Thoracic aorta (tissue), 2 donors: ENCODE measurements at places on chromosomes 11 and 22.
A peak's percentile ranks its signal among the peaks of the same experiment; 100 is the strongest.

GRCh38 chr22:30922151-30922611 is 46.4 kb downstream of the MORC2 start:
- H3K4me3 ChIP-seq, result peak overlapping the region; percentile 72
- H3K36me3 ChIP-seq, result peaks cover 15% of the 10 kb centered on the region
- no peak for DNase-seq
- peaks cover 14% of the 10 kb centered on the region for H3K4me1 ChIP-seq
- no peaks in the 10 kb centered on the region for H3K27me3 ChIP-seq

DNA sequence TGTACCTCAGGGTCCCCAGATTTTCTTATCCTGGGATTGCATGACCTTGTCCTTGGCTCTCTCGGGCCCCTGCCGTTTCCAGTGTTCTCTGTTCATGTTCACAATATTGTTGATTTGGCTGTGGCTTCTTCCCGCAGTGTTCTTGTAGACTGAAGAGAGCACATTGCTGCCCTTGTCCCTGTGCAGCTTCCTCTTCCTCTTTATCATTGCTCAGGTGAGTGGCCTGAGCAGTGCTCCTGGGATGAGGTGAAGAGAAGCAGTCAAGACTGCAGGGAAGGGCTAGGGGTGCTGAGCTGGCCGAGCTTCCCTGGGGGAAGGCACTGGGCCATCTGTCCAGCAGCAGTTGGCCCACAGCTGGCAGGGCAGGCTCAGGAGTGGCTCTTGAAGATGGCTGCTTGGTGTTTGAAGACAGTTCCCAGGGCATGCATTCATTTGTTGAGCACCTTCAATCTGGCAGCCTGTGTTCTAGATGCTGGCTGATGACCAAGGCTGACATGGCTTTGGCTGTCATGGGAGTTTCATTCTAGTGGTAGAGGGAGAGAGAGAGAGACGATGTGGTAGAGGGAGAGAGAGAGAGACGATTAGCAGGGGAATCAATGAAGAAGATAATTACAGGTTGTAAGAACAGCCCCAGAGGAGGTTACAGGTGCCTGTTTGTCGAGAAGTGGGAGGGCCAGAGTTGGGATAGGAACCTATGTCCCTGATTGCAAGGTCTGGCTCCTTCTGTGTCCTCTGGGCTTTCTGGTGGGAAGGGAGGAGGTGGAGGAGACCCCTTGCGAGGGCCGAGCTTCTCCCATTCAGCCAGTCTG is 17.4 kb downstream of the BMAL1 start:
- no peaks in the 10 kb centered on the region for H3K36me3 ChIP-seq
- no peaks in the 10 kb centered on the region for H3K27me3 ChIP-seq
- H3K4me1 ChIP-seq, result peaks cover 6% of the 10 kb centered on the region
- H3K27ac ChIP-seq, result no peak overlapping the region
- no peak for DNase-seq
- no peak overlapping the region for H3K4me3 ChIP-seq

DNA sequence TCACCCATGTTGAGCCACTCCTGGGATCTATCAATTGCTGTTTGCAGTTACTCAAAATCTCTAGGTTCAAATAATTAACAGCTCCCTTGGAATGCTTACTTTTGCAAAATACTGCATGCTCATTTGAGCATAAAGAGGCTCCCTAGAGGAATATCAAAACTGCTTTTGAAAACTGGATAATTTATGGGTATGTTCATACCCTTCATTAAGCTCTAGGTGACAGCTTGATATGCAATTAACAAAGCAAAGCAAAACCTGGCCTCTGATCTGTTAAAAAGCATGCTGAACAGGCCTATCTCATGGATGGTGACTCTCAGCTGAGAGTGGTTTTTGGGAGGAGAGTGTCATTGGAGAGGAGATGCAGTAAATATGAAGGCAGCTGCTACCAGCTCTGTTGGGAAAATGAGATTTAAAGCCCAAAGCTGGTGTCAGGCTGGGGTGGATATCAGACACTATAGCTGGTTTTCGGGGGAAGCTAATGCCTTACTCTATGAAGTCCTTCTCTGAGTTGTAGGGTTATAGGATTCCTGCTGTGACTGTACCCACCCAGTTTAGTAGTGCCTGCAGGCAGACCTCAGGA is 110.9 kb downstream of the RASSF10 start:
- no peak overlapping the region for H3K27ac ChIP-seq
- DNase-seq, result no peak
- H3K4me3 ChIP-seq, result no peak overlapping the region
- no peaks in the 10 kb centered on the region for H3K4me1 ChIP-seq
- no peaks in the 10 kb centered on the region for H3K36me3 ChIP-seq
- no peaks in the 10 kb centered on the region for H3K27me3 ChIP-seq

GRCh38 chr11:84419616-84420015 is 1133.4 kb upstream of the CCDC90B start:
- DNase-seq, result no peak
- H3K4me1 ChIP-seq, result no peaks in the 10 kb centered on the region
- no peaks in the 10 kb centered on the region for H3K36me3 ChIP-seq
- H3K27ac ChIP-seq, result no peak overlapping the region

DNA sequence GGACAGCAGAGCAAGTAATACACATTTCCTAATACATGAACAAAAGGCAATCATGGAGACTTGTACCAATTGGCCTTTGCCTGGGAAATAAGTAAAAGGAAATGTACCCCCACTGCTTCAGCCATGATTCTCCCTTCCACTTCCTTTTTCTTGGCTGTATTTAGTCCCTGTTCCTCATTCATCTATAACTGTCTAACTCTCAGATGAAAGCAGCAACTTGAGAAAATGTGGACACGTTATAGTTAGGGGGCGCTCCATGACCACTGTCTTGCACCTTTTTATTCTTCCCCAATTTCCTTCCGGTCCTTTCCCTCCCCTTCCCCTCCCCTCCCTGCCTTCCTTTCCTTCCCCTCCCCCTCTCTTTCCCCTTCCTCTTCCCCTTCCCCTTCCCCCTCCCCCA is 61.3 kb upstream of the BARX2 start:
- H3K4me1 ChIP-seq, result peaks cover 6% of the 10 kb centered on the region
- no peaks in the 10 kb centered on the region for H3K27me3 ChIP-seq
- H3K36me3 ChIP-seq, result no peaks in the 10 kb centered on the region
- H3K4me3 ChIP-seq, result no peak overlapping the region
- DNase-seq, result no peak

DNA sequence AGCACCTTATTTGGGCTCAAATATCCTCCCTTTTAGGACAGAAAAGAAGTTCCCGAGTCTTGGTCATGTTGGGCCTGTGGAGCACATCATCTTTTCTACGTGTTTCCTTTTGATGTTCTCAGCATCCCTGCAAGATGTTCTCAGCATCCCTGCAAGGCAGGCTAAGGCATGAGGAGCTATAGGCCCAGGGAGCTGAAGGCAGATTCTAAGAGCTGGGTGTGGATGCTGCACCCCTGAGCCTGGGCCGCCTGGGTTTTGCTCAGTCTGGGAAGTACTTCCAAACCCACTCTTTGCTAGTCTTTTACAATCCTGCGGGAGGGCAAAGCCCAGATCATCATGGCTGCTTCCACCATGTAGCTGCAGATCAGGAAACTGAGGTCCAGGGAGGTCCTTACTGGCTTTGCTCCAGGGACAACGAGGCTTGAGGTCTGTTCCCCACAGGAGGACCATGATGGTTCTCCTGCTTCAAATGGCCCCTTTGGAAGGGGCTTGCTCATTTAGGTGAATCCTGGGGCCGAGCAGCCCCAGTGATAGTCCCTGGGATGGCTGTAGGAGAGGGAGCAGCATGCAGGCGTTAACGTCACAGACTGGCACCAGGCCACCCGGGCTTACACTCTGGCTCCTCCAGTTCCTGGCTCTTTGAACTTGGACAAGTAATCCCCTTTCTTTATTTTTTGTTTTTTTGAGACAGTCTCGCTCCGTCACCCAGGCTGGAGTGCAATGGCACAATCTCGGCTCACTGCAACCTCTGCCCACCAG is 10.6 kb downstream of the LRRC75B start:
- H3K27ac ChIP-seq, result no peak overlapping the region
- H3K4me3 ChIP-seq, result no peak overlapping the region
- H3K36me3 ChIP-seq, result peaks cover 3% of the 10 kb centered on the region
- H3K27me3 ChIP-seq, result no peaks in the 10 kb centered on the region
- no peak for DNase-seq

GRCh38 chr11:1206391-1207271 is 16.2 kb upstream of the MUC5B start:
- DNase-seq, result no peak
- H3K27ac ChIP-seq, result no peak overlapping the region
- no peak overlapping the region for H3K4me3 ChIP-seq
- H3K27me3 ChIP-seq, result no peaks in the 10 kb centered on the region

DNA sequence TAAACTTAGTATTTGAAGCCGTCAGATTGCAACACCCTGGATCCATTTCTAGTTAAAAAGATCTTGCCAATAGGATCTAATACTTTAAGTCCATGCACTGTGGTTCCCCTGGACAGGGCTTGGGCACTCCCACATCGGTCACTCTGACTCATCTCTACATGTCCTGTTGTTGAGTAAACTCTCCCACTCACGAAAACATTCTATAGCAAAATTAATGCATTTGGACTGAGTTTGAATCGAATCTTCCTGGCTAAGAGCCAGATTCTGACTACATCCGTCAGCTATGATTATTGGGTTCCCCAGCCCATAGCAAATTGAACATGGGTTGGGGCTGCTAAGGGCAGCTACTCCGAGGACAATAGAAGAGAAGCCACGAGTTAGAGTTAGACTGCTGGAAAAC is 182.1 kb upstream of the SORL1-AS1 start:
- no peaks in the 10 kb centered on the region for H3K4me1 ChIP-seq
- no peaks in the 10 kb centered on the region for H3K36me3 ChIP-seq
- no peak overlapping the region for H3K4me3 ChIP-seq
- no peak for DNase-seq
- no peaks in the 10 kb centered on the region for H3K27me3 ChIP-seq
- H3K27ac ChIP-seq, result no peak overlapping the region
